ENCODE measurements at places on chromosomes 2 and 18.

DNA sequence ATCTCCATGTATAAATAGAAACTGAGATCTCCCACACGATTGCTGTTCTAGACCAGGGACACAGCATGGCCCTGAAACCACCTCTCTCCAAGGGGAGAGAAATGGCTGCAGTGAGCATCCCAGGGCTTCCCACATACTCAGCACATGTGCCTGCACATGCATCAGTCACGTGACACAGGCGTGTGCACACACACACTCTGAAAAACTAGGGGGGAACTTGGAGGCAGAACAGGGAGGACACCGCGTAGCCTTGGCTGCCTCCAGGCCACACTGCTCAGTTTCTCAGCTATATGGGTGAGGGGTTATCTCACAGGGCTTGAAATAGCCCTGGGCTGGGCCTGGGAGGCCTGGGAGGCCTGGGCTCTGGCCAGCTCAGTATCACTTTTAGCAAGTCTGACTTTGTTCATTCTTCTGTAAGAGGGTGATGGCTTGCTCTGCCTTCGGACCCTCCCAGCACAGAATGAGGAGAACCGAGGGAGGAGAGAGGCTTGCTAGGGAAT is 66.9 kb downstream of the EMX1 start:
- DNase-seq, result no peak

DNA sequence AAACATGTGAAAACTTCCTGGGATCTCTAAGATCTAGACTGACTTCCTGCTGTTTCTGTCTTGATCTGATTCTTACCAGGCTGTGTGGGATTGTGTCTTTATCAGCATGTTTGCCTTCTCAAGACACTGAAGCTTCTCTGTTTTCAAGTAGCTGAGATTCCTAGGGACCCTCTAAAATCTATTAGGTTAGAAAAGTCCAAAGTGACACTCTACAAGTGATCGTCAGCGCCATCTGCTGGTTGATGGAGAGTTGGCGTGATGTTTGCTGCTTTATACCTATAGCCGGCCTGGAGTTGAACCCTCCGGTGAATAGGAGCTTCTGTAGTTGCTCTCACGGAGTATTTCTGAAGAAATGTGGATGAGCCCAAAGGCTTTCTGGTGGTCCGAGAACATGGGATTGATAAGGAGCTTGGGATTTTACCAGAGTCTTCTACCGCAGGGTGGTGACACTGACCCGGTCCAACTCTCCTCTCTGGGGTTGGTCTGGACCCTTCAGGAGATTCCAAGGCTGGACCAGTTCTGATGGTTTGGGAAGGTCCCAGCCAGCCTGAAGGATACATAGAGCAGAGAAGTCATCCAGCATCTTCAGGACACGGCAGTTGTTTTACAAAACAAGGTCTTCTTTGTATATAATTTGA is 96.0 kb upstream of the TTC39C start:
- peak; percentile 72 for DNase-seq

GRCh38 chr2:237995036-237995435 is 28.2 kb downstream of the UBE2F start:
- DNase-seq, result no peak

DNA sequence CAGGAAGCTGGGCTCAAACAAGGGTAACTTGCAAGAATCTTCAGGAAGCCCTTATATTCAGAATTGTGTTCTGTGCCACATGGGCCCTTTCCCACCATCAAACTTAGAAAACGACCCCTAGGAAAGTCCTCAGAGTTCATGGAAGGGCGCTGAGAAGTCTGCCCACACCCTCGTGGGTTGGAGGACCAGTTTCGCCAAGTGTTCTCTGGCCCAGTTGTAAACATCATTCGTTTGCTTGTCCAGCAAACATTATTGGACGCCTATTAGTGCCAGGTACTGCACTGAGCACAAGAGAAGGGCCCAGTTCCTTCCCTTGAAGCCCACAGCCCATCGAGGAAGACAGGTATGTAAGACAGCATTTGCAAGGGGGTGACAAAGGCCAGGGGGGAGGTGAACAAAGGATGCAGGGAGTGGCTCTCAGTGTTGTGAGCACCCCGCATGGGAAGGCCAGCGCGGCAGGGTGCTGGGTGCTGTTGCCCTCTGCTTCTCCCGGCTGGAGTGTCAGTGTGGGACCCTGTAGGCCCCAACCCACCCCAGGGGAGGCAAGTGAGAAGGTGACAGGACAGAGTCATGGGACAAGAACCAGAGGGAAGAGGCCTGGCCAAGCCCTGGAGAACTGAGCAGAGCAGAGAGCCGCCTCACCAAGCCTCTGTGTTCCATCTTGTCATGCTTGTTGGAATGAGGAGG is 60.2 kb upstream of the ALPP start:
- no peak for DNase-seq

- DNase-seq, result peak; percentile 37
These were observed 260.3 kb downstream of the AFF3 start for GRCh38 chr2:99881901-99882591.

DNA sequence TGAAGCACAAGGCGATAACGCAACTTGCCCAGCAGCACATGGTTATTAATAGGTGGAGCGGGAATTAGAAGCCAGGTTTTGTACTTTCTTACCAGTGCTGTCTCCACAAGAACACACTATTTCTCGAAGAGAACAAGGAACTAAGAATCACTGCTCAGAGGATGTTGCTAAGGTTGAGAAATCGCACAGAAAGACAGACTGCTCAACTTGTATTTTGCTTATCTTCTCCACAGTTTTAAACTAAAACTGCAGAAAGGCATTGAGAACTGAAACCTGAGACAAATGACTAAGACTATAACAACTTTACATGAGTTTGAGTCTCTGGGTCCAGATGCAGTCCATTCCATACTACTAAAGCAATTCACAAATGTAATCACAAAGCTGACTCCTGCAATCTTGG is 6.2 kb downstream of the PRKD3 start:
- DNase-seq, result no peak

DNA sequence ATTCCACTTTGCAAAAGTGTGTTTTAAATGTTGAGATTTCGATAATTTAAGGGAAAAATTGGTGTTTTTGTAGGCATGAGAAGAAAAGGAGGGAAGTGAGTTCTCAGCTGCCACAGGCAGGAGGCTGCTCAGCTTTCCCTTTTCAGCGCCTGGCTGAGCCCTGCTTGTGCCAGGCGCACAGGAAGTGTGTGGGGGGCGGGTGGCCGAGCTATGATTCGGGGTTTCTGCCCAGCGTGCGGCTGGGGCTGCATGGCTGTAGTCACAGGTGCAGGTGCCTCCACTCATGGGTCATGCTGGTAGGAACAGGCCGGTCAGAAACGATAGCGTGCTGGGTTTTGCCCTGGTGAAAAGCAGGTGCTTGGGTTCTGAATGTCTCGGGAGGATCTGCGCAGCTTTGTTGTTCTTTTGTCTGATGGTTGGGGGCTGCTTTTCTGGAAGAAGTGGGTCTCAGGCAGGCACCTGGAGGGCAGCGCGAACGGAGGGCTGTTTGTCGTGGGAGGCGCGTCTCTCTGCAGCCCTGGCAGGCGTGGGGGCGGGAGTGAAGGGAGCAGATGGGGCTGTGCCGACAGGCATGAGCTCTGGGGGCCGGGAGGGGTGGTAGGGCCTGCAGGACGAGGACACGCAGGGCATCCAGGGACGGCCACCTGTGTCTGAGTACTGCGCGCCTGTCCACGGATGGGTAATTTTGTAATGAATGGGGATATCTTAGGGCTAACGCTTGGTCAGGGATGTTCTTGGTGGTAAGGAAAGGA is 2.1 kb downstream of the KCNG2 start:
- DNase-seq, result no peak

- no peak for DNase-seq
These were observed 4.6 kb upstream of the BOK start for GRCh38 chr2:241553981-241554380.

DNA sequence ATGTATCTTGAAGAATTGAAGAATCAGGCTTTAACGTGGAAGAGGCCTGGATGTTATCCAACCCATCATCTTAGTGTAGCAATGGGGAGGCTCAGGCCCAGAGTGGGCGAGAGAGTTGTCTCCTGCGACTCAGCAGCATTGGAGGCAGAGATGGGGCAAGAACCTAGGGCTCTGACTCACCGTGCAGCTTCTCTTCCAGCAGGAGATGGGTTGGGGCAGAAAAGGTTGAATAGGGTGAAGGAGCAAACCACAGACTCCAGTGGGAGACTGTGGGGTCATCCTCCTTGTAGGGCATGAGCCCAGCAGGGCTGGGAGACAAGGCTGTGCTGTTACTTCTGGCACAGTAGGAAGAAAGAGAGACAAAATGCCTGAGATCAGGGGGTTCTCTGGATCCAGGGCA is 1.4 kb downstream of the IL36RN start:
- DNase-seq, result no peak

DNA sequence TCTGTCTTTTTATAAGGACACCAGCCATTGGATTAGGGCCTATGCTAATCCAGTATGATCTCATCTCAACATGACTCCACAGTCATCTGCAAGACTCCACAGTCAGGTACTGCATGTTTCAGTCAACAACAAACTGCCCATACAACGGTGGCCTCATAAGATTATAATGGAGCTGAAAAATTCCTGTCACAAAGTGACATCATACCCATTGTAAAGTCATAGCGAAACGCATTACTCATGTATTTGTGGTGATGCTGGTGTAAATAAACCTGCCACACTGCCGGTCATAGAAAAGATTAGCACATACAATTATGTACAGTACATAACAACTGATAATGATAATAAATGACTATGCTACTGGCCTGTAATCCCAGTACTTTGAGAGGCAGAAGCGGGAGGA is 102.2 kb downstream of the TEX51 start:
- DNase-seq, result no peak

GRCh38 chr2:71686781-71687180 is 233.4 kb downstream of the DYSF start:
- no peak for DNase-seq

DNA sequence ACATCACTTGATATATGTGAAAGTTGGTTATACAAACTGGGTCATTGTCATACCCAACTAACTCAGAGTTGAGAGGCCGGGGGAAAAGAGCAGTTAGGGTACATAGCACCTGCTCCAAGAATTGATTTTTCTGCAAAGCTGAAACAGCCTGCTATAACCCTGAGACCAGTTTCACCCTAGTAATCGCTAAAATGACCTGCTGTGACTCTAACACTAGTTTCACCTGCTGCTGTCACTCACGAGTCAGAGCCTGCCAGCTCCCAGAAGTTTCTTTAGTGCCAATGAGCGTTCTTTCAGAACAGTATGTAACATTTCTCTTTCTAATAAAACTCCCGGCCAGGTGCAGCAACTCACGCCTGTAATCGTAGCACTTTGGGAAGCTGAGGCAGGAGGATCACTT is 28.0 kb downstream of the SRSF7 start:
- no peak for DNase-seq
